ENCODE measurements at places on chromosomes 2 and 18. TPM values are rescaled to one million over a fixed set of nuclear protein-coding genes. Genes with fewer than 3 reads are reported as not detected.

The SPP2 gene
- total RNA-seq: not detected

The MAP4K3 gene
- total RNA-seq: 34.3 TPM

The GAL3ST2 gene
- 2.4 TPM for total RNA-seq

The KCNF1 gene
- total RNA-seq: 1.0 TPM

The NT5C1B gene
- total RNA-seq: 4.8 TPM

The PLCD4 gene
- total RNA-seq: 1.1 TPM

The DUSP19 gene
- total RNA-seq: 2.5 TPM

The ACOXL gene
- 8.3 TPM for total RNA-seq

Measured in prostate gland (tissue), 2 donors.